NCI-H1417 treated with DMSO at 0.1 percent for 48 hours (cell line): ENCODE measurements at places on chromosomes 5 and 9.

GRCh38 chr9:34446468-34446891 lies 11.9 kb downstream of the FAM219A start:
- no peak for DNase-seq

DNA sequence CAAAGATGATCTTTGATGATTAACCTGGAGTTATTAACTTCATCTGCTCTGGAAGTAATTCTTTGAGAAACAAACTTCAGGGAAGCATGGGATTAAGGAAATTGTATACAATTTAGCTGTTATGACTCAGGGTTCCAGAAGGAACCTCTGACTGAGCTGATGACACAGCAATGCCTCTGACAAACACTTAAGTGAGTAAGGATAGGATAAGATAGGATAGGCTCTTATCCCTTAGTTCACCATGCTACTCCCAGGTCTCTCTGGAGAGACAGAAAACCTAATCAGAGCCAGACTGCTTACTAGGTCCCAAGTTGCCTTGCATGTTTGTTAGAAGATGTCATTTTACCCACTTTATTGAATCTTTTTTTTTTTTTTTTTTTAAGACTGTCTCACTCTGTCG lies 12.6 kb upstream of the TMEM38B start:
- no peak for DNase-seq

- no peak for DNase-seq
Observed at GRCh38 chr5:6059137-6059800, 319.1 kb downstream of the MED10 start.

DNA sequence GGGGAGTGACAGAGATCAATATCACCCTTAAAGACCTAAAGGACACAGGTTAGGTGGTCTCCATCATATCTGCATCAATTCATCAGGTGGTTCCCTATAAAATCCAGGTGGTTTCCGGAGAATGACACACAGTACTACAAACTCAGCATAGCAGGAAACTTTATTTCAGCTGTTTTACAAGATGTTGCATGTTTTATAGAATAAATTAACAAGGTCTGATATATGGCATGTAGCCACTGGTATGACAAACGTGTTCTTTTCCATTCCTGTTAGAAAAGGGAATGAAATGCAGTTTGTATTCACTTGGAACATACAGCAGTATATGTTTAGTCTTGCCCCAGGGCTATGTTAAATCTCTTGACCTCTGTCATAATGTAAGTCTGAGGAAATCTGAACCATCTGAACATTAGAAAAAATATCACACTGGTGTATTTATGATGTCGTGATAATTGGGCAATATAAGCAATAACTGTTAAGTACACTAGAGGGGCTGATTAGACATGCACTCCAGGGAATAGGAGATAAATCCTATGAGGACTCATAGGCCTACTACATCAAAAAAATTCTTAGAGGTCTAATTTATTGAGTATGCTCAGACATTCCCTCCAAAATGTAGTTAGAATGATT lies 42.2 kb upstream of the TNFSF8 start:
- DNase-seq, result no peak

- no peak for DNase-seq
Observed at GRCh38 chr5:6583049-6583880, 49.6 kb downstream of the NSUN2 start.

DNA sequence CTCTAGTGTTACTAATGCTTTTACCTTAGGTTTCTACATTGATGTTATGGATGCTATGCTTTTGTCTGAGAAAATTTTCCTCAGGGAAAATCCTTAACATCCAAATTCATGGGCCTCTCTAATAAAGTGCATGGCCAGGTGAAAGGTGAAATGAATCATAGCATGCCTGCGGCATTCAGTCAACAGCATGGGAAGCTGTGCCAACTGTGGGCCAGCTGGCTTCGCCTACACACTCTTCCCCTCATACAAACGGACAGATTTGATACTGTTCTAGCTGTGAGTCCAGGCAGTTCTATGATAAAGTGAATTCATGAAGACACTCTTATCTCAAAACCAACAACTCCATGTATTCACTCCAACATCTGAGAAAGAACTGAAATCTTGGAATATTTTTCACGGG lies 374.1 kb downstream of the PLK2 start:
- no peak for DNase-seq
